ENCODE measurements at places on chromosomes 11 and 22.
A peak's percentile ranks its signal among the peaks of the same experiment; 100 is the strongest.

DNA sequence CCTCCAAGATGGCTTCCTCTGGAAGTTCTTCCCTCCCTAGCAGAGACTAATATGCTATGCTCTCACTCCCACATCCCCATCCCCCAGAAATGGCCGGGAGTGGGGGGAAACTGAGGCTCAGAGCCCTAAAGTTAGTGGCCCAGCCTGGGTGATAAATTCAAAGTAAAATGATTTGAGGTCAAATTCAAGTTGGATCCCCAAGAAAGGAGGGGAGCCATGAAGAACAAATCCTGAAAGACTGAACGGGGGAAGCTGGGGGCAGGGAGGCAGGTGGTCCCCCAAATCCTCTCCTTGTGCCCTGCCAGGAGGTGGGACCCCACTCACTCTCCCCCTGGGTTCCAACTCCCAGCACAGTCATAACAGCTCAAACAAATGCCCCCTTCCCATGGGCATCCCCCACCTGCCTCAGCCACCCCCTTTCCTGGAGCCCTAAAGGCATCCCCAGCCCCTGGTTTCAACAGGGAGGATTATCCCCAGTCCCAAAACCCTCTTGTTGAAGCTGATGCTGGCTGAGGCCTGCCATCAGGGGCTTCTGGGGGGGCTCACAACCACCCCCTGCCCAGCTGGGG lies 1.1 kb downstream of the CBX6 start:
- DNase-seq = no peak

DNA sequence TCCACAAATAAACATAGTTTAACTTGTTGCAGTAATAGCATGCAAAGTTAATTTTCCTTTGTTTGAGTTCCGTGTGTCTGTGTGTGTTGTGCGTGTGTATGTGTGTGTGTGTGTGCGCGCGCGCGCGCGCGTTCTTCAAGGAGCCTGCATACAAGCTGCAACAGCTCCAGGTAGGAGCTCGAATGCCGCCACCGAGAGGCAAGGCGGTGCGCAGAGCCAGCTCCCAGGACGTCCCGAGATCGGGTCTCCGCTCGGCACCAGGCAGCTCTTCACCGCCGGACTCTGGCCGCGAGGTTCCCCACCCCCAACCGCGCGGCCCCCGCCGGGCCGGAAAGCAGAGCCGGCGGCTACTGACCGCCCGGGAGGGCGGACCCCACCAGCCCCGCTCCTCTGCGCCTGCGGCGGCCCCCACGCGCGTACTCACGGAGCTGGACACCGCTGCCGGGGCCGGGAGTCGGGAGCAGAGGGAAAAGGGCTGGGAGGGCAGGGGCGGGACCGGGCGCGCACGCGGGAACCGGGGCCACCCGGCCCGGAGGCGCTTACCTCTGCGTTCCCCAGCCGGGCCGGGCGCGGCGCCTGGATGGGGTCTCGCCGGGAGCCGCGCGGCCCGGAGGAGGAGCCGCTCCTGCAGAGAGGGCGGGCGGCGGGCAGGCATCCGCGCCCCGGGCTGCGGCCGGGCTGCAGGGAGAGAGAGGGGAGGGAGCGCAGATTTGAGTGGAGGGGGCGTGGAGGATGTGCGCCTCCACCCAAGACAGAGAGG lies 40.4 kb upstream of the AKIP1 start:
- DNase-seq = peak; percentile 78

DNA sequence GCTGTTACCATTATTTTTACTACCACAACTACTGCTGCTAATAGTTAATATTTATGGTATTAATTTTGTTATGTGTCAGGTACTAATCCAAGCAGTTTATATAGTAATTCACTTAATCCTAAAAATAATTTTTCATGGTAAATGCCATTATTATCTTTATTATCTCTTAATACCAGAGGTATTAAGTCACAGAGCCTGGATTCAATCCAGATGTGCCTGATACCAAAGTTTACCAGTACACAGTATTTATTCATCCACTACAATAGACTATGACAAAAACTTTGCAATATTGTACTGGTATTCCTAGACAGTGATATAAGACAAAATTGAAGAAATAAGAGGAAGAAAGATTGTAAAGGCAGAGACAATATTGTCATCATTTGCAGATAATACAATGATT lies 24.5 kb downstream of the MAP6 start:
- no peak for DNase-seq

DNA sequence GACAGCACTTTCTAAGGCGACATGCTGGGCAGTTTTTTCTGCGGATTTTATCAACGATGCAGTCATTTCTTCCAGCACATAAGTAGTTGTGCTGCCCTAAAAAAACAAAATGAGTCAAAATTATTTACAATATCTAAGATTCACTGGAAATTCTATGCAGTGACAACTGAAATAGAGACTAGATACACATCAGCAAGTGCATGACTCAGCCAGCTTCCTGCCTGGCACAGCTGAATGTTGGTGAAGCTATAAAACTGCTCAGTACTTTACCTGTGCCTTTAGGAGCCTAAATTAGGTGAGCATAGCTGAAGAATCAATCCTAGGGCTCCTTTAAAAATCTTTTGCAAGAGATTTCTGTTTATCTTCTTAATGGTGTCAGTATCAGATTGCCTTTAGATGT lies 37.8 kb downstream of the PGR start:
- DNase-seq = no peak

GRCh38 chr11:132312161-132312560 lies 941.7 kb downstream of the NTM start:
- no peak for DNase-seq

GRCh38 chr22:45905924-45906865 lies 70.8 kb downstream of the WNT7B start:
- no peak for DNase-seq

DNA sequence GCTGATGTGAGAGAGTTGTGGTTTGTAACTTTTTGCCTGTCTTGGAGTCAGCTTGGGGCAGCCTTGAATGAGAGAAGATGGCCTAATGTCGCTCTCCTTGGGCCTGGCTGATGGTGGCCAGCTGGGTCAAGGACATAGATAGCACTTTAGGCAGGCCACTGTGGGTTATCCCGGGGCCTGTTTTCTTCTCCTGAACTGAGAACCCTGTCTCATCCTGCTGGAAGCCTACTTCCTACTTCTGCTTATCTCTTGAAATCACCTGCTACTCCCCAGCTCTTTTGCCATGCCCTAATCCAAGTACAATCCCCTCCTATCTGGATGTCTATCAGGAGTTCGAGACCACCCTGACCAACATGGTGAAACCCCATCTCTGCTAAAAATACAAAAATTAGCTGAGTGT lies 49.5 kb downstream of the OSBP2 start:
- no peak for DNase-seq

- no peak for DNase-seq
Observed at GRCh38 chr11:57787006-57787604, 25.5 kb downstream of the CTNND1 start.

DNA sequence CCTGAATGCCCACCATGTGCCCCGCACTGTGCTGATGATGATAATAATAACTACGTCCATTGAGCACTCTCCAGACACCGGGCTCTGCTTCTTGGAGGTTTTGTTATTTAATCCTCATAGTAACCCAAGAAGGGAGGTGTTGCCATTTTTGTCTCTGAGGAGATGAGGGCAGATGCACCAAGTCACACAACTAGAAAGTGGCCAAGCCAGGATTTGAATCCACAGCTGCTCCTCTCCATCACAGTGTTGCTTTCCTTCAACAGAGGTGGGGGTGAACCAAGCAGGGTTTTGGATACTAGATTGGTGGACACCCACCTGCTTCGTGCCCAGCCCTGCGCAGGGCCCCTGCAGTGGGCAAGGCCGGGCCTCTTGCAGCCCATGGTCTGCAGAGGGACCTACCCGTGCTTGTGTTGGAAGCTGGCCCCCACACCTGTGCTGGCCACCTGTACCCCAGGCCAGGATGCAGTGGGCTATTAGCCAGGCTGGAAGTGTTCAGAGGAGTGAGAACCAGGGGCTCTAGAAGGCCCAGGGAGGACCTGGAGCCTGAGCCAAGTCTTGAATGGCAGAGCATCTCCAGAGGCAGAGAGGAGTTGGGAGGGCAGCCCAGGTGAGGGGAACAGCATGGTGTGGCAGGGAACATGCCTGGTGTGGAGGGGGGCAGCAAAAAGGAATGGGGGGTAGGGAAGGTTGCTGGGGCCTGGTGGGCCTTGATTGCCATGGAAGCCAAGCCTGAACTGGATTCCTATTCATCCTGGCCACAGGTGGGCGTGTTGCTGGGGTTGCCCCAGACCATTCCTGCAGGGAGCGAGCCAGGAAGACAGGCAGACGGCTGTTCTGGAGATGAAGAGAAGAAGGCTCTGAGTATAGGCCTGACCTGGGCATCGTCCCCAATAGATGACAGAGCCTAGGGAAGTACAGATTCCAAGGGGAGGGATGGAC lies 2.7 kb upstream of the DPP3 start:
- no peak for DNase-seq

- no peak for DNase-seq
Observed at GRCh38 chr11:117715801-117716200, 81.2 kb downstream of the DSCAML1 start.

GRCh38 chr11:78311702-78312371 lies 105.8 kb downstream of the GAB2 start:
- no peak for DNase-seq

GRCh38 chr22:23215294-23216241 lies 35.3 kb downstream of the BCR start:
- peak; percentile 39 for DNase-seq

DNA sequence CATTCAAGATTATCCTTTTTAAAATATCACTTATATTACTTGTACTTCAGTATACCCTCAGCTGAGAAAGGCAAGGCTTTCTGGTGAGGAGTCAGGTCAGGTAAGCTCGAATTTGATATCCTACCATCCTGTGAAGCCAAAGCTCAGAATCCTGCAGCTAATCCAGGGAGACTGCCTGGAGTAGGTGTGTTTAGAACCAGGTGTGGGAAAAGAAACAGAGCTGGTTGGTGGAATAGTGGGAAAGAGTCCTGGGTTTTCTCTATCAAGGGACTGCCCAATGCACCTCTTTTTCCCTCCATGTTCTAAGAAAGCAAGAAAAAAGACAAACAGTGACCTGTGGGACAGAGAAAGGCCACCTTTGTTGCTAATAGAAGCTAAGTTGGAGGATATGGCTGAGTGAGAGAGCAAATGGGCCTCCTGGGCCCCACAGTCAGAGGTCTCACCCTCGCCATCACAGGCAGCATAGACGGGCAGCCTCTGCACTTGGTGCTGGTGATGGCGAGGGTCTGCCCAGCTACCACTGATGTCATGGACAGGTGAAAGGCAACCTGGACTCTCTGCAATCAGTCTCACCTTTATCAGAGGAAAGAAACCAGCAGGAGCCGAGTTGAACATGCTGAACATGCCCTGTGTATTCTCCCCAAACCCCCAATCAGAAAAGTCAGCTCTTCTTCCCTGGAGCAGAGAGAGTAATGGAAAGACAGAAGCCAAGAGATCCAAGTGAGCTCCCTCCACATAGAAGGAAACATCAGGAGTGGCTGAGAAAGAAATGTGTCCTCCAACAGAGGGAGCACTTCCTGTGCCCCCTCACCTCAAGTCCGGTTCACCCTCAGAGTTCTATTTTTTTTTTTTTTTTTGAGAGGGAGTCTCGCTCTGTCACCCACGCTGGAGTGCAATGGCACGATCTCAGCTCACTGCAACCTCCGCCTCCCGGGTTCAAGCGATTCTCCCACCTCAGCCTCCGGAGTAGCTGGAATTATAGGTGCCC lies 491.3 kb downstream of the BUD13 start:
- no peak for DNase-seq

GRCh38 chr22:42905217-42905616 lies 48.1 kb upstream of the ARFGAP3 start:
- DNase-seq = no peak

GRCh38 chr11:110991661-110992355 lies 253.7 kb upstream of the POU2AF2 start:
- no peak for DNase-seq

DNA sequence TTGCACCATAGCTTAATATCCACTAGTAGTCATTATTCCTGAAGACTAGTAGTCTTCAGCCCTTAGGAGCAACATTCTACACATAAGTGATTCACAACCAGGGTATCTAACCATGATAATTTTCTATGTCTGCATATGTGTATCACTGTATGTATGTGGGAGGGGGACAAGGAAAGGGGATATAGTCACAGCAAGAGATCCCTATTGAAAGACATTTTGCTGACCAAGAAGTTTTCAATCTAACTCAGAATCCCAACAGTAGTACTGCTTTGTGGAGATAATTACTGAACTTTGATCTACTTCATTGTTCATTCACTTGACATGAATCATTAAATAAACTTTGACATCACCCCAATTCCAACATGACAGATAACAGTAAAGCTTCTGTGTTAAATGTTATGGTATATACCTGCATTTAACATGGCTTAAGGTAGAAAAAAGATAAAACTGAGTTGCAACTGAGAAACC lies 10.3 kb downstream of the PIK3C2A start:
- no peak for DNase-seq

DNA sequence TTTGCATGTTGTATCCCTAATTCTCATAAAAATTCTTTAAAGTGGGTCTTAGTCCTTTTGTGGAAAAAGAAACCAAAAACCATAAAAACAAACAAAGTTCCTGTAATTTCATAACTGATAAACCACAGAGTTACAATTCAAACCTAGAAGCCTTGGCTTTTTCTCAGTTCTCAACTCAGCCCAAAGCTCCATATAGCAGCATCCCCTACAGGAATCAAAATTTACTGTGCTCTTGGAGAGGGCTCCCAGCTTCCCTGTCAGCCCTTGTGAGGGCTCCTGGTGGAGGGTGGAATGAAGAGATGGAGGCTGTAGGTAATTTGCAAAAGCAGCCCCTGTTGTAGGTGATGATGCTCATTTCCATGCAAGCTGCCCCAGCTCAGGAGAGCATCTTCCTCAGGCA lies 506.1 kb upstream of the KIRREL3 start:
- no peak for DNase-seq

- no peak for DNase-seq
Observed at GRCh38 chr11:76745044-76745376, 38.1 kb upstream of the TSKU start.

GRCh38 chr11:18768472-18768901 lies 23.1 kb downstream of the PTPN5 start:
- peak; percentile 38 for DNase-seq

GRCh38 chr22:38881464-38881871 lies 9.5 kb upstream of the CBX6 start:
- no peak for DNase-seq

DNA sequence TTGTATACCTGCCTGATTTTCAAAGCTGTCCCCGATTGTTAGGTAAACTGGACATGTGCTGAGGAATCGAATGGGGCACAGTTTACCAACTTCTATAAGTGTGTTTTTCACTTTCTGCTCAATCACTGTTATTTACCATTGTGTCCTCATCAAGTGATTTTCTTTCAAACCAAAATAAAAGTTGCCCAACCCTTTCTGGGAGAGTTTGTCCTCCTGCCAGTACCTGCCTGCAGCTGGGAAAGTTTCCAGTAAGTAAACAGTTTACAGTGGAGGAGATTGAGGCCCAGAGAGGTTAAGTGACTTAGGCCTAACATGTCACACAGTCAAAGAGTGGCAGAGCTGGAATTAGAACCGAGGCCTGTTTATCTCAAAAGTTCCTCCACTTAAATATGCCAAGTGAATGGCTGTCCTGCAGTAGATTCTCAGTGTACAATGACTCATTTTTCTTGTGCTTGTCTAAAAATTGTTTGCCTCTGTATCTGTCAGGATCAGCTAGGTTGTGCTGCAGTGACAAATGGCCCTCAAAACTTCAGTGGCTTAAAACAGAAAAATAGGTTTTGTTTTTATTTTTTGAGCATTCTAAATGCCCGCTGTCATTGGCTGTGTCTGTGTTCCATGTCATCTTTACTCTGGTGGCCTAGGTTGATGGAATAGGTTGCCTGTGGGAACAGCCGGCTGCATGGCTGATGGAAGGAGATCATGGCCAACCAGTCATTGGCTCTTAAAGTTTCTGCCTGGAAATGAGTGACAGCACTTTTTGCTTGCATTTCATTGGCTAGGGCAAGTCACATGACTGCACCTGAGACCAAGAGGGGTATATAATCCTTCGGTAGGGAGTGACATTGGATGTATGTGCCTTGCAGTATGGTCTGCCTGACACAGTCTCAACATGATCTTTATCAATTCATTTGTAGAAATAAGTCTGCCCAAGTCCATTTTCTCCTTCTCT lies 61.8 kb upstream of the CRYBB3 start:
- no peak for DNase-seq
